ENCODE measurements at places on chromosomes 2 and 18.

GRCh38 chr2:188474316-188474715, 182.6 kb downstream of the GULP1 start:
- no peak for DNase-seq

- DNase-seq = no peak
Observed at GRCh38 chr2:152961351-152961750, 242.9 kb downstream of the ARL6IP6 start.

- DNase-seq = no peak
Observed at GRCh38 chr18:56541793-56542192, 96.6 kb downstream of the TXNL1 start.

- no peak for DNase-seq
Observed at GRCh38 chr2:177733-178132, 86.1 kb downstream of the SH3YL1 start.

DNA sequence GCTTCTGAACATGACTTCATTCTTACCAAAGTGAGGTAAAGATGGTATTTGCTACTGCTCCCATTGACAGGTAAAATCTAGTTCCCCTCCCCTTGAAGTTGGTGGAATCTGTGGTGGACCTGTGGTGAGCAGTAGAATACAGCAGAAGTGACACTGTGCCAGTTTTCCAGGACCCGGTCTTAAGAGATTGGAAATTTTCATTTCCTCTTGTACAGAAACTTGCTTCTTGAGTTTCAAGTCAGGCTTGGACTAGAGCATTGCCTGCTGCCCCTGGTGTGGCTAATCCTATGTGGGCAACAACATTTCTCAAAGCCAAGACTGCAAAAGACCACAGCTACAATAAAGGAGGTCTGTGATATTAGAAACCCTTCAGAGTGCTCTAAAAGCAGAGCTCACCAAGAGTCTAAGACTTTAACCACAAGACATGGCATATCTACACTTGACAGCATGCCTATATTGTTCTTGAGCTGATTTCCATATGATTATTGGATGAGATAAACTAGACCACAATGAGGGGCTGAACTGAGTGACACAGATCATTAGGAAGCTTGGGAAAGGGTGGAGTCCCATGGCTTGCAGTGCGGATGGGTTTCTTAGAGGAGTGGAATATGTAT, 458.1 kb downstream of the BCL11A start:
- no peak for DNase-seq

GRCh38 chr18:6901286-6901926, 171.9 kb downstream of the ARHGAP28 start:
- DNase-seq = no peak

GRCh38 chr18:22783662-22784076, 149.5 kb upstream of the RBBP8 start:
- no peak for DNase-seq

DNA sequence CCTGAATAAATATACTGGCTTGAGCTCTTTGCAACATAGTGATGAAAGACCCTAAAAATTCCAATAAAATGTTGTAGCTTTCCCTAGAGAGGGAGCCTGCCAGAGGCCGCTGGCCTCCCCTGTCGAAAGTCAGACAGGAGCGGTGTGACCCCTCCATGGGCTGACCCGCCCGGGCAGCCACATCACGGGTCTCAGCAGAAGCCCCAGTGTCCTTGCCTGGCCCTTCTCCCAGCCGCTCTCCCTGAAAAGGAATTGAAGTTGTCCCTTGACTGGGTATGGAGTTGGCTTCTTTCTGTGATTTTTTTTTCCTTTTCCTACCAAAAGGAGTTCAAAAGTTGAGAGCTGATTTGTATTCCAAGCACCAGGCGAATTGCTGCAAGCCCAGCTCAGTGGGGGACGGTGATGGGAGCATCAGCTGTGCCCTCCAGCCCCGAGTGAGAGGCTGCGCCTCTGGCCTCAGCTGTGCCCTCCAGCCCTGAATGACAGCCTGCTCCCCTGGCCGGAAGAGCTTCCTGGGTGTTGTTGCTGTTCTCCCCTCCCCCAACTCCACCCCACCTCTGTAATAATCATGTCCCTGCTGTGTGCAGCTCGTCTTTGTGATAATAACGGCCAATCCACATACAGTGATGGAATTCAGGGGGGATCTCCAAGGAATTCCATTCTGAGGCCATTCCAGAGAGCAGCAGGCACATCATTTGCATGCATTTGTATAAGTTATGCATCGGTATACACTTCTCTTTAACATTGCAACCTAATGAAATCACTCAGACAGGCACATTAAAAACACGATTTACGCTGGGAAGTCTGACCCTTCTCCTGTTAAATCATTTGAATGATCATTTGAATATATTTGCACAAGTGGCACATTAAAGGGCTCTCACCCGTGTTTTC, 501.0 kb downstream of the EIPR1 start:
- DNase-seq = no peak

GRCh38 chr18:28404694-28405093, 227.8 kb upstream of the CDH2 start:
- no peak for DNase-seq

GRCh38 chr2:126846241-126846640, 52.4 kb upstream of the TEX51 start:
- DNase-seq = no peak

GRCh38 chr2:237390235-237390634, 23.7 kb downstream of the COL6A3 start:
- DNase-seq = no peak

DNA sequence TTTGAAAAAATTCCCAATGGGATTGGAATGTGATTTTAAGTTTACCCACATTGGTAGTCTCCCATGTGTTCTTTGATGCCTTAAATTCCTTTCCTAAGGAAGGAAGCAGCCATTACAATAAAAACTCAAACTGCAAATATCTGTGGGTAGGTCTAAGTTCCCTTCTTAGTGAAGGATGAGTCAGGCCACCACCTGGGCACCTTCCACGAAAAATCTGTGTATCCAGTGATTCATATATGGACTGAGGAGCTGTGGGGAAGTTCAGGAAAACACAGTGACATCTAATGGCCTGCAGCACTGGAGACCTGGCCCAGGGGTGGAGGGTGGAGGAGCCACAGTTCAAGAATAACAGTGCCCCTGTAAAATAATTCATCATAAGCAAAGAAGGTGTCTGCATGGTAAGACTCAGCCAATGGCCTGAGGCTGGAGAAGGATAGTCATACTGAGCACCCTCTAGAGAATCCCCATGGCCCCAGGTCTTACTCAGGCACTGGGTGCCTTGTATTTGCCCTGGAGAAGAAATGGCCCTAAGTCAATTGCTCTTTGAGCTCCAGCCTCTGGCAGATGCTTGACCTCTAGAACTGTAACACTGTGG, 248.6 kb downstream of the SP3 start:
- DNase-seq = no peak

GRCh38 chr2:16584084-16584483, 81.5 kb downstream of the CYRIA start:
- no peak for DNase-seq

GRCh38 chr2:36355151-36355889, at the start of gene CRIM1:
Gene CRIM1 (plus strand): TSS chr2:36355778. CDS start chr2:36356293, 515 bp downstream.
- no peak for DNase-seq

DNA sequence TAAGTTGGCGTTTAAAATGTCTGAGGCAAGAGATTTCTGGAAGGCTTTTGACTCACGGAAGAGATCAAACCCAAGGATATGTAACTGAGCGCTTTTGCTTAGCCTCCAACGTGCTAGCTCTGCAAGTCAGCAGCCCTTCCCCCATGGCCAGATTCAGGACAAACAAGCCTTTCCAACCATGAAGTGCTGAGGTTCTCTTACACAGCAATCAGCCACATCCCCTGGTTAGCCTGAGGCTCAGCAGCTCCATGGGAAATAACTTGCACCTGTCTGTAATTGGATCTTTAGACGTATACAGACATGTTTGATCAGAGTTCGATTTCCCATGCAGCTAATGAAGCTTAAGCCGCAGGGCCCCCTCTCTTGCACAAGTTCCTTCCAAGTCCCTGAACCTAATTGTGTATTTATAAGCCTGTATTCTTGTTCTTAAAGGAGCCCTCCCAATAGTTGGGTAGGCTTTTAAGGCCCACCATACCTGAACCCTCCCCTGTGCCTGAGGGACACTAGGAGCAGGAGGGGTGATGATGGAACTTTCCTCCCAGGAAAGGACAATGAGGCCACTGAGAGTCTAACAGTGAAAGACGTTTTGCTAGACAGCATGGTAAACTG, 2.1 kb upstream of the TMEM131 start:
- DNase-seq = no peak

DNA sequence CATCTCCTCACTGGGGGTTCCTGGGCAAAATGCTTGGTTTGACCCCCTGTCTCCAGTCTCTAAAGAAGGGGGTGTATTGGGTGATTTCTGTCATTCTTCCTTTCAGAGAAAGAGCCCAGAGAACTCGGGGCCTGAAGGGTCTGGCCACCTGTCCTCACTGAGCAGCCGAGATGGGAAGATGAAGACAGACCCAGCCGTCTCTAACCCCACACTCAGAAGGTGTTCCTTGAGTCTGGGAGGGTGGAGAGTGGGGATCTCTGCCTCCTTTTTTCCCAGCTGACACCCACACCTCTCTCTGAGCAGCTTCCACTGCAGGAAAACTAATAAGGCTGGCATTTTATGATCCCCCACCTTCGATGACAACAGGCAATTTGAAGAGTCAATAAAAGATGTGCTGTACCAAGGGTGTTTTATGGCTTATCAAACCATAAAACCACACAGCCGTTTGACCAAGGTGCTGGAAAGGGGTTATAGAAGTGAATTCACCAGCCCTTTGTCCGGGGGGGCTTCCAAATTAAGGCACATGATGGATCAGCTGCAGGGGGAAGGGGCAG, 213.8 kb downstream of the SMAD2 start:
- no peak for DNase-seq

GRCh38 chr2:71776227-71776626, 322.9 kb downstream of the DYSF start:
- DNase-seq = no peak

GRCh38 chr2:219521066-219521880, 7.0 kb downstream of the ASIC4 start:
- DNase-seq = no peak

- no peak for DNase-seq
Observed at GRCh38 chr2:210673117-210673516, 116.7 kb downstream of the CPS1 start.

DNA sequence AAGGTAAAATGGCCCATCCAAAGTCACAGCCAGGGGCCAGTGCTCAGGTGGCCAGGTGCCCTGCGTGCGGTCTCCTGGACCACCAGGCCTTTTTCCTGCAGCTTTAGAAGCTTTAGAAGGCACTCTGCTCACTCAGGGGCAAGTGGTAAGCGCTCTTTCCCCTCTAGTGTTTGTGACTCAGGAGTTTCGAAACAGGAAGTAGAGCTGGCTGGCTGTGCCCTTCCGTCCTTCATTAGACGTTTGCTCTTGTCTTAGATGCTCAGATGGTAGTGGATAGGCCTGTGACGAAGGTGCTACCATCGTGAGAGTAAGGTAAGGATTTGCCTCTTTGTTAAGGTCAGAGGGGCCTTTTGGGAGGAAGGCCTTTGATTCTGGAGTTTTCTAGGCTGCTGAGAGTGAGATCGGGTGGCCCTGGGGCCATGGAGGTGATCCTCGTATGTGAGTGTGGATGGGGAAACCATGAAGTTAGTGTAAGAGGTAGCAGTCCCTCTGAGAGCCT, at the start of gene CASP8:
TSS of gene CASP8 (plus strand) at position 235 of the 499 bp plus-strand sequence. CDS start 5,951 bp downstream, outside the sequence.
- no peak for DNase-seq

DNA sequence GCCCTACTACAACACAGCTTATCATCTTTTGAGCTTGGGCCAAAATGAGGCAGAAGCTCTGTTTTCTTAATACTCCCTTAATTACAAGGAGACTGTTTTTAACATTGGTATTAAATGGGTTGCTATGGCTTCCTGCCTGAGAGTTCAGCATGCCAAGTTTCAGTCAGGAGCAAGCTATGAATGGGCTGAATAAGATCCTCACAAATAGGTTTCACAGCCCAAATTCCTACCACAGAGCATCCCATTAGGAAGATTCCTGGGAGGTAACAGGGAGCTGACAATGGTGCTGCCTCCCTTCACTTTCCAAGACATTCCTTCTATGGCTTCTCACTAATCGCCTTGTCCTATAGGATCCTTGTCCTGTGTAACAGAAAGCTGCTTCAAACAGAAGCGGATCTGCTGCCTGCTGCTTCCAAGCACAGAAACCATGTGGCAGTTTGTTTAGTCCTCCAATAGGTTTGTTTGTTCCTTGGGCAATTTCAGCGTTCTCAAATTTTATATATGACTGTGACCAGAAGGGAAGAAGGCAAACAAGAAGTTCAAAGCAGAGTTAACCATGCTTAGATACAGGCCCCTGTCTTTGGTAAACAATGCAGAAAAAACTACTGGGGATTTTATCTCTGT, 70.9 kb downstream of the NCKAP5 start:
- no peak for DNase-seq
